Suppressor macrophage treated with lipopolysaccharide for 4 hours (primary cell): ENCODE measurements at places on chromosomes 13 and 19.
A peak's percentile ranks its signal among the peaks of the same experiment; 100 is the strongest.

DNA sequence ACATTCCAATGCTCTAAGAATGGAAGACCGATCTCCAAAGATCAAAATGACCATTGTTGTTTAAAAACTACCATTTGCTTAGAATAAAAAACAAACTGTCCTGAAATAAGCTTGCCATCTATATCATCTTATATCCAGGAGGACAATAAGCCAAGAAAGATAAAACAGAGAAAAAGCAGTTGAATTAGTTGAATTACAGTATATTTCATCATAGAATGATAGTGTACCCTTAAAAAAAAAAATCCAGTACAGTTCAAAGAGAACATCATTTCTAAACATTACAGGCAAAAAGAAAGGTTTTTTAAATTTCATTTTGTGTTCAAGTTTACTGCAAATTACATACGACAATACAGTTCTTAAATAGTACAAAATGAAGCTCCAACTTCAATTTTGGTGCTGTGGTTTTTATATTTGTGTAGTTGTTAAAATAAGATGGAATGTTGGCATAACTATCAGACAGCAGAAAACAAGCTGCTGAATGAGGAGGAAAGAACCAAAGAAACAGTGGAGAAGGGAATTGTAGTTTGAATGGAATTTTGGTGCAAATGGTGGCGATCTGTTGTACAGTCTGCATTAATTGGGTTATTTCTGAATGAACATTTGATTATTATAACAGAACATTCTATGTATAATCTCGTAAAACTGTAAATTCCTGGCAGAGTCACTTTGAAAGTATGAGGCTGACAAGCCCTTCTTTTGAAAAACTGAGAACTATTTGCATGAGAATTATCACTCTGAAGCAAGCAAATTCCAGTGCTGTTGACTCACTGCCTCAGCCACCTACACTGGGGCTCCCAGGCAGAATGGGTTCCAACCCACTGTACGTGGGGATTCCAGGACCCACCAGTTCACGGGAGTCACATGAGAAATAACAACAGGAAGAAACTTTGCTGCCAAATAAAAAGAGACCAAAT, 37.7 kb downstream of the LHFPL6 start:
- peak; percentile 25 for DNase-seq

- DNase-seq, result no peak
Measured at GRCh38 chr13:99214232-99214631, 13.6 kb downstream of the UBAC2 start.

GRCh38 chr19:16394681-16395375, 70.2 kb downstream of the KLF2 start:
- DNase-seq, result no peak

- peak; percentile 3 for DNase-seq
Measured at GRCh38 chr13:109483284-109483683, 303.1 kb downstream of the IRS2 start.

DNA sequence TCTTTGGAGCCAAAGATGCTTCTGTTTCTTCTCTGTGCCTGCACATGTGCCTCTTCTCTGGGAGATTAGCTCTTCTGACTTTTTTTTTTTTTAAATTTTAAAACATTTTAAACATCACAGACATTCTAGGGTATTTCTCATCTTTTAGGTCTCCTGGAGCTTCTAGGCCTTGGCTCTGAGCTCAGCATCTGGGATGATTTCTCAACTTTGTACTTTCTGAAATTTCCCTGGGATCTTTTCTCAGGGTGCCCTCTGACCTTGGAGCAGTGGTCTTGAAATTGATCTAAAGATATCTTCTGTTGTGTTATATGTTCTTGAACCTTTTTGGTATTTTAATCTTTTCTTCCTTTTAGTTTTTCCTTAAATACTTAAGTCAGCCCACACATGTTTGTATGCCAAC, 6.2 kb downstream of the WASF3 start:
- DNase-seq, result no peak
